Activated CD8-positive, alpha-beta memory T cell treated with anti-CD3 and anti-CD28 coated beads for 4 hours (primary cell): ENCODE measurements at places on chromosomes 6 and 20.

GRCh38 chr20:62898970-62899632 is 27.2 kb downstream of the DIDO1 start:
- no peak for DNase-seq

GRCh38 chr6:112879920-112880413 is 532.8 kb downstream of the RFPL4B start:
- DNase-seq = no peak

GRCh38 chr20:63138855-63139341 is 77.0 kb downstream of the YTHDF1 start:
- DNase-seq = no peak

- peak; percentile 63 for DNase-seq
Measured at GRCh38 chr20:53899351-53900167, 170.8 kb downstream of the BCAS1 start.

GRCh38 chr20:51622004-51622874 is 79.7 kb upstream of the NFATC2 start:
- DNase-seq = no peak

DNA sequence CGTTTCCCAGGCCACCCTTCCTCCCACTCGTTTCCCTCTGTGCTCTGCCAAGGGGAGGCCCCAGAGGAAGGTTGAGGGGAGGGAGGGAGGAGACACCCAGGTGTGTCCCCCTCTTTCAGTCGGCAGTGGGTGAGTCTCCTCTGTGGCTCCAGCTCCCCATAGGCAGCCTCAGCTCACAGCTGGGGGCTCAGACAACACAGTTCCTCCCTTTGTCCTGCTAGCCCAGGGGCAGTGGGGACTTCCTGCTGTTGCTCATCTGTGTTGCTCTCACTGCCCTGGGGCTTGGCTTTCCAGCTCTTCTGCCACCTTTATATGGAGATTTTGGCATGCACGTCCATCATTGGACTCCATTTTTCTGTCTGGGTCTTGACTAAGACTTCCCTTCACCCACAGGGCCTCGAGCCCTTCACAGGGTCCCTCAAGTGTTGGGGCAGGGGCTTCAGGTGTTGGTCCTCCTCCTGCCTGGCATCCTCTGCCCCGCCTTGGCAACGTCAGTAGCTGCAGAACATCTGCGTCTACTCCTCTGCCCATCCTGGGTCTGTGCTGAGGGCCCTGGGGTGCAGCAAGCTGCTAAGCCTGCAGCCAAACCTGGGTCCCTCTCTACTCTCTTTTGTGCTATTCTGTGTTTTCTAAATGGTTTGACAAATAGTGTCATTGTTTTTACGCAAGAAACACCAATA is 190.6 kb upstream of the PMEPA1 start:
- no peak for DNase-seq

- no peak for DNase-seq
Measured at GRCh38 chr6:36301781-36302180, 31.9 kb downstream of the PNPLA1 start.

DNA sequence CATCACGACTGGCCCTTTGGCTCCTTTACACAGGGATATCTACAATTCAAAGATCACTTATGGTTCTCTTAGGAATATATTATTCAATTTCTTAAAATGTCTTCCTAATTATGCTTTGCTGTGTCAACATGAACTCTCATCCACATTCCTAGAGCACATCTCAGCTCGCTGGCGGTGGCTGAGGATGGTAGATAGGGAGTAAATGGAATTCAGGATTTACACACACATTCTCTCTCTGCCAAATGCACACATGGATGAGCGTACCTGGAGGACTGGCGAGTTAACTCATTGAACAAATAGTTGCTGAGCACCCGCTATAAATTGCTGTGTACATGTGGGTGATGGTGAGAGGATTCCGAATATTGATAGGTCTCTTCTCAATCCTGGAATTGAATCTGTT is 4.8 kb upstream of the MRPS10 start:
- DNase-seq = no peak

DNA sequence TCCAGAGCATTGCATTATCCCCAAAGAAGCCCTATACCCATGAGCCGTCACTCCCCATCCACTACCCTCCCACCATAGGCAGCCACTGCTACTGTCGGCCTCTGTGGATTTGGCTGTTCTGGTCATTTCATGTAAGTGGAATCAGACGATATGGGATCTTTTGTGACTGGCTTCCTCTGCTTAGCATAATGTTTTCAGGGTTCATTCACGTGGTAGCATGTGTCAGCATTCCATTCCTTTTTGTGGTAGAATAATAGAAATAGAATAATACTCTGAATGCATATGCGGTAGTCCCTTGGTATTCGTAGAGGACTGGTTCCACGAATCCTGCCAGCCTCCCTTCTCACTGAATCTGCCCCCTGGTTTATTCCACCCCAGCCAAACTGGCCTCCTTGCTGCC is 402.6 kb upstream of the SULF2 start:
- no peak for DNase-seq

DNA sequence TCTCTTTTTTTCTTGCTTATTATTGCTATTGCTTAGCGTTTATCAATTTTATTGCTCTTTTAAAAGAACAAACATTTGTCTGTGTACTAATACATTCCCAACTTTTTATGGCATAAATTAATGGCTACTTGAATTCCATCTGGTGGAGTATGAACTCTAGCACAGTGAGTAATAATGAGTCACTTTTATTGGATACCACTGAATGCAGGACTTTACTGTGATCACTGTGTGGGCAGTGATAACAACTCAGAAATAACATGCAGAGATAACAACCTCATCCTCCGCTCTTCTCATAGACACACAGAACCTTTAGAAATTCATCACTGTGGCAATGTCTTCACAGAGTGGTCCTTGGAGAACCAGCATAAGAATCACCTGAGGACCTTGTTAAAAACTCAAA is 174.9 kb upstream of the PRND start:
- DNase-seq = no peak

- no peak for DNase-seq
Measured at GRCh38 chr20:25223765-25224720, 23.8 kb upstream of the PYGB start.

GRCh38 chr6:95768539-95768938 is 191.2 kb downstream of the MANEA start:
- DNase-seq = no peak

DNA sequence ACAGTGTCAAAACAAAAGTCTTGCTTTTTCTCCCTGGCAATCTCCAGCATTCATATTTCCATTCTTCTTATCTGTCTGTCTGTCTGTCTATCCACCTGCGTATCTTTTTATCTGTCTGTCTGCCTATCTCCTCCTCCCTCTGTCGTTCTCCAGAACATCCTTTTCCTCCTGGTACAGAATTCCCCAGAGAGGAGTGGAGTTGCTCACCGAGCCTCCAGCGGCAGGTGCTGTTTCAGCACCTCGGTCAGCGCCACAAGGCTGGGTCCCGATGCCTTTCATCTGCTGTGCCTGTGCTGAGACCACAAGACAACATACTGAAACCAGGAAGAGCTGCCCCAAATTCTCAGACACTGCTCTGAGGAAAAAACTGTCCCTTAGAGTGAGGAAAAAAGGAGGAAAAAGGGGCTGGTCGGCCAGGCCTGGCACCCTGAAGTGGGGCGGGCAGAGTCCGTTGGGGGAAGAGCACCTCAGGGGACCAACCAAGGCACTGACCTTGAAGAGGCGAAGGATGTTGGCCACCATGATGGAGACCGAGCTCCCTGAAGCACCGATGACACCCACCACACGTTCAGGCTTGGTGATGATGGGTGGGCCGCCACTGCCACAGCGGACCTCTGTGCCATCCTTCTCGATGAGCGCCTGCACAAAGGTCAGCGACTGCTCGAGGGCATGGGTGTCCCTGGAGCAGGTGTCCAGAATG is 13.3 kb downstream of the GRM4 start:
- no peak for DNase-seq

GRCh38 chr6:42742116-42742894 is 3.6 kb downstream of the TBCC start:
- no peak for DNase-seq

DNA sequence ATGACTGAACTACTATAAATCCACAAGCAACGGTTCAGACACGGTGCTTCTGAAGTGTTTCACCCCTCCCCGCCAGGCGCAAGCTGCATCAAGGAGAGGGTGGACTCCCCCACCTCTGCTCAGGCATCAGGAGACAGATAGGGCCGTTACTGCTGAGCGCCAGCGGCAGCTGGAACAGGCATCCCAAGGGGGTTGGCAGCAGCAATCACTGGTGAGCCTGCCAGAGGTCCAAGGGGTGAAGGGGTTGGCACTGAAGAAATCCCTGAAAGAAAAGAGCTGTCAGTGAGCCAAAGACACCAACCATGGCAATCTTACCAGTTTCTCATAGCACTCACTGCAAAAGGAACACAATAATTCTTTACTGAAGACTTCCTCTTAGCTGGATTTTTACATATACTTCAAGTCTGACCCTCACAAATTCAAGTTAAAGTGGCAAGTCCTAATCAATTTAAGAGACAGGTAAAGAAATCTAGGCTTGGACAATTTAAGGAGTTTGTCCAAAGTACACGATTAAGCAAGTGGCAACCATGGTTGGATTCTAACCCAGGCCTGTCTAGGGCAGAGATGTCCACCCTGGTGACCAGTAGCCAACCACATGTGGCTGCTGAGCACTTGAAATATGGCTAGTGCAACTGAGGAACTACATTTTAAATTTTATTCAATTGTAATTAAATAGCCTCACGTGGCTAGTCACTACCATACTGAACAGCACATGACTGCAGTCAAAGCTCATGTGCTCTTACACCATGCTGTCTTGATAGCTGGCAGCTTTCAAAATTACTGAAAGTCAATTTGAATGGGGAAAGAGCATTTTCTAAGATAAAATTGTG is 21.7 kb upstream of the TBC1D20 start:
- no peak for DNase-seq

DNA sequence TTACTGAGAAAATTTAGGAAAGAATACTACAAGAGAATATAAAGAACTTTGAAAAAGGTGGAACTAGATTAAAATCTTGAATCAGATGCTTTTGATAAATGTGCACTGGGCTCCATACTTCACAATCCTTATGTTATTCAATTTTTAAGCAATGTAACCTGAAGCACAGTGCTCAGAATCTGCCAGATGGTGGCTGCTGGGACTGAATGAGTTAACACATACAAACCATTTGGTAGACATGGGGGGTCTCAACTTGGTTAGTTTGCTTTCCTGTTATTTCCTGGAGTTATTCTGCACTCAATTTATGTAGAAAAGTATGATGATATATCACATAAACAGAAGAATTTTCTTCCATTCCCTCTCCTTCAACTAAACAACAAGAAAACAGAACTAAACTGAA is 326.5 kb downstream of the RNGTT start:
- DNase-seq = no peak

GRCh38 chr20:8424010-8424409 is 291.9 kb downstream of the PLCB1 start:
- no peak for DNase-seq

DNA sequence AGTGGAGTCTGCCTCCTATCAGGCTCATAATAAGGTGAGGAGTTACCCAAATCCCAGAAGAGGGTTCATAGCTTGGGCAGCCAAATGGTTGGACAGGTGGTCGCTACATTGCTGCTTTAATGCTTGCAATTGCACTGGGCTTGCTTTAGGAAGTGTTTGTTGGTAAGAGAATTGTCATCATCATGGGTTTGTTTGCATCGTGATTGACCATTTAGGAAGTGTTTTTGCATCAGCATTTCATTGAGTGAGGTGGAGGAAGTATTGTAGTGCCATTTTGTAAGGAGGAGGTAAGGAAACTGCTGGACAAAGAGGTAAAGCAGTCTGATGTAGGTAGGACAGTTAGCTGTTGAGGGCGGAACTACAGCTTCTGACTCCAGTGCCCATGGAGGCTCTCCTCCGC is 101.5 kb downstream of the ARID1B start:
- DNase-seq = no peak

DNA sequence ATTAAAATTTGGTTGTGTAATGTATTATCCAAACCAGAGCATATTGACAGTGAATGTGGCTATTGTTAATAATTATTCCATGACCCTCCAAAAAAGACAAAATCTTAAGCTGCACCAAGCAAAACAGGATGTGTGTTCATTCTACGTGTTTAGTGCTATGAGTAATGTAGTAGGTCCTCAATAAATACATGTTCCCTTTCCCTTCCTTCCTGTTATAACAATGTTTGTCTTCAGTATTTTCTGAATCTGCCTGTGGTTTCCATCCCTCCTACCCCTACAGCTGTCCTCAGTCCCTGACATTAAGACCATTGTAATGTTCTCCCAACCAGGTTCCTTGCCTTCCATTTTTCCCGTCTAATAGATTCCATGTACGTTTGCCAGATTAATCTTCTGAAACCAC is 163.8 kb downstream of the AIG1 start:
- no peak for DNase-seq

- no peak for DNase-seq
Measured at GRCh38 chr6:44735630-44735963, 348.1 kb downstream of the CDC5L start.

DNA sequence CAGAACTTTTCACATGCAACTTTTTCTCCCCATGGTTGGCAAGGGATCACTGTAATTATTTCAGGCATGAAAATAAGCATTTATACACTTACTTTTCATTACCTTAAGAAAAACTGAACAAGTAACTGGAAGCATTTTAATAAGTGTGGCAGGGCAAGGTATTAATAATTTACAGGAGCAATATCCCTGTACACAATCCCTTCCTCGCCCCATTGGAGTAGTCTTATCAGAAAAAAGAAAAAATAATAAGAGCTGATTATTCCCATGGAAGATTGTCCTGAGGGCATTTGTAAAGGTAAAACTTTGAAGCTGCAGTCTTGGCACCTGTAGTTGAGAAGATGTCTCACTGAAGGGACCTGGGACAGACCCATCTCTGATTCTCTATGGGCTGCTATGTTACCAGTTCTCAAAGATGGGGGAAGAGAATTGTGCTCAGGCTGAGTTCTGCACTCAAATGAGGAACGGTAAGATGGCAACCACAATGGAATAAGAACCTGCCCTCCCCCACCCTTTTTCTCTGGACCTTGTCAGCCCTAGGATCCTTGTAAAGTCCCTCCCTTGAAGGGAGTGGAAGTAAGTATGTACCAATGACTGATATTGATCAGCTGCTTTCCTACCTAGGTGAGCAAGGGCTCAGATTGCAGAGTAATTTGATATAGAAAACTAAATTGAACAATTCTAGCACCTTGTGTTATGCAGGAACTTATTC is 70.0 kb upstream of the AHI1 start:
- no peak for DNase-seq

DNA sequence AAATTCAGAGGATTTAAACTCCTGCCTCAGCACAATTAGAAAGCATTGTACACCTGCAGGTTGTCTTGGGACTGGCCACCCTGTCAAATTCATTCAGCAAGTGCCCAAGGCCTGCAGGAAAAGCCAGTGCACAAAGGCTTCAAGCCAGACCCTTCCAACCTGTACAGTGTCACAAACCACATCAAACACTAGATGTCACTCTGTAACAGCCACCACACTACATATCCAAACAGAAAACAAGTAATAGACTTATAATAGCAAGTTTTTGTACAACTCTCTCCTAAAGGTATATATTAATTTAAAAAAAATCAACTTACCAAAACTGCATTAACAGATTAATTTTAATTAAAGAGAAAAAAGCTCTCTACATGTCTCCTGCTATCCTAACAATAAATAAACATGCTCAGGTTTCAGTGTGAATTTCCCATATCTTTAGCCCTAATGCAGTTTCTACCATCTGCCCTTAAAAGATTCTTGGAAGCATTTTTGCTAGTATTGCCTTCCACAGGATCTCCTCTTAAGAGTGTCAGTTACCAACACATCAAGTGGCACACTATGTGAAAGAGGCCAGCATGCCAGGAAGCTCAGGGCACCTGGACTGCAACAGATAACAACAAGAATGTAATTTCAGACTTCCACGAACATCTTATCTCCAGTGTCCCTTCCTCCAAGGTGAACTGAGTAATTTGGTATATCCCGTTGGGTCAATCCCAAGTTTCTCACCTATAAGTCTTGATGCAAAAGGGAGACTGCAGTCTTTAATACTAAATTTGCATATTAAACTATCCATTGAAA is 47.5 kb downstream of the RALGAPA2 start:
- DNase-seq = no peak
